ENCODE measurements at places on chromosomes 4 and X.

GRCh38 chr4:120796271-120796670 is 126.3 kb downstream of the PRDM5 start:
- DNase-seq: no peak

DNA sequence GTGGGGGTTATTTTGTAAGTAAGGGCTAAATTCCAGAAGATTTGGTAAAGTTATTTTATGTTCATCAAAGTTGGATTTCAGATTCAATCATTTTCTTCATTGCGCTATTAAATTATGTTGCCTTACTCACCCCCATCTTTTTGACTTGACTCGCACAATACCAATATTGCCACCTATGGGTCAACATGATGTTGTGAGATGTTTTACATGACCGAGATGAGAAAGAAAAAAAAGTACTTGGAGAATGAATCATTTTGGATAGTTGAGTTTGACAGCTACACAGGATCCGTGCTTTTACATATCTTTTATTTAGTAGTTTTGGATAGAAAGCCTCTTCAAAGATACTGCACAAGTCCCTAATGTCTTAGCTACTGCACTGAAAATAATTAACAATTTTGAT is 224.2 kb upstream of the EMCN start:
- DNase-seq: no peak

DNA sequence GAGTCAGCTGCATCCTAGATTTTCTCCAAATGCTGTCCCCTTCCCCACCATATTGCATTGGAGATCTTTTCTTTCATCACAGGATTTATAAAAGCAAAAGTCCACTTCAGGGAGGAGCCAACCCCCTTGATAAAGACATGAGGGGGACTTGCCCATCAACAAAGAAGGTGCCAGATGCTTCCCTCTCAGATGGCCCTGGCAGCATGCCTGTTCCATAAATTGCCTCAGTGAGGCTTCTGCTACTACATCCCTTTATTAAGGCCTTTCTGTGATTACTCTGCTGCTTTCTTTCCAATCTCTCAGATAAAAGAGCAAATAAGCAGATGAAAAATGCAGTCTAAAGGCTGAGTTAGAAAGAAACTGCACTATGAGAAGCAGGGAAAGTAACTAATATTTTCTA is 511.6 kb downstream of the PACRGL start:
- DNase-seq: no peak

DNA sequence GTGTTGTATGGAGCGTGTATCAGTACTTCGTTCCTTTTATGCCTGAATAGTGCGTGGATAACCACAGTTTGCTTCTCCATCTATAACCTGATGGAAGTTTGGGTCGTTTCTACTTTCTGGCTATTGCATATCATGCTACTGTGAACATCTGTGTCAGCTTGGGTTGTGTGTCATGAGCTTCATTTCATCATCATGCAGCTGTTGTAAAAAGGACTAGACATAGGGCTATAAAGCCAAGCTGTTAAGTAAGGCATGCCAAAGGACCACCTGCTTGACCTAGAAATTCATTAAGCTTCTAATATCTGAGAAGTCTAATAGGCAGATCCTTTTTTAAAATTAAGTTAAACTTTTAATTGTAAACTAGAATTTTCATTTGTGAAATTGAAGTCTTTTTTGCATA is 18.4 kb downstream of the SMS start:
- no peak for DNase-seq

GRCh38 chr4:36394352-36394903 is 113.0 kb downstream of the DTHD1 start:
- DNase-seq: no peak

- peak; percentile 54 for DNase-seq
Observed at GRCh38 chrX:1246816-1247215, 21.8 kb upstream of the CSF2RA start.

DNA sequence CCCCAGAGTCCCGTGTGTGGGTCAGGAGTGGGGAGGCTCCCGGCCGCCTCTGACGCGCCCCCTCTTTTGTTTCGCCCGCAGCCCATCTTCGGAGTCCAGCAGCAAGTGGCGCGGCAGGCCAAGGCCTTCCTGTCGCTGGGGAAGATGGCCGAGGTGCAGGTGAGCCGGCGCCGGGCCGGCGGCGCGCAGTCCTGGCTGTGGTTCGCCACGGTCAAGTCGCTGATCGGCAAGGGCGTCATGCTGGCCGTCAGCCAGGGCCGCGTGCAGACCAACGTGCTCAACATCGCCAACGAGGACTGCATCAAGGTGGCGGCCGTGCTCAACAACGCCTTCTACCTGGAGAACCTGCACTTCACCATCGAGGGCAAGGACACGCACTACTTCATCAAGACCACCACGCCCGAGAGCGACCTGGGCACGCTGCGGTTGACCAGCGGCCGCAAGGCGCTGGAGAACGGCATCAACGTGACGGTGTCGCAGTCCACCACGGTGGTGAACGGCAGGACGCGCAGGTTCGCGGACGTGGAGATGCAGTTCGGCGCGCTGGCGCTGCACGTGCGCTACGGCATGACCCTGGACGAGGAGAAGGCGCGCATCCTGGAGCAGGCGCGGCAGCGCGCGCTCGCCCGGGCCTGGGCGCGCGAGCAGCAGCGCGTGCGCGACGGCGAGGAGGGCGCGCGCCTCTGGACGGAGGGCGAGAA is 117.5 kb downstream of the DCTD start:
- DNase-seq: no peak

DNA sequence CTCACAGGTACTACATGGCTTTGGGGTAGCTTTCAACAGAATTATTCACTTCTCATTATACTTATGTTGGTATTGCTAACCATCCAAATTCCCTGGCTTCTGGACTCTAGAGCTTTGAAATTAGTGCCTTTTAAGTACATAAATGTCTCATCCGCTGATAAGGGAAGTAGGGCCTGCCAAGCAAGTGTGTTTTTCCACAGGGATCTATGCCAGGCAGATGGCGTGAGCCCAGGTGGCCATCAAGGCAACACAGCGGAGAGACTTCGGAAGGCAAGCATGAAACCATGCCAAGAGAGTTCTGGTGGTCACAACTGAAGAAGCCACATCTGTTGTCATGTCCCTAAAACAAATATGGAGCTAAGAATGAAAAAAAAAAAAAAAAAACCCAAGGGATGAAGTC is 503.1 kb upstream of the LCORL start:
- no peak for DNase-seq

- no peak for DNase-seq
Observed at GRCh38 chr4:184824081-184824775, 1.5 kb downstream of the ACSL1 start.

GRCh38 chrX:107556967-107557366 is 71.3 kb upstream of the PRPS1 start:
- DNase-seq: no peak

DNA sequence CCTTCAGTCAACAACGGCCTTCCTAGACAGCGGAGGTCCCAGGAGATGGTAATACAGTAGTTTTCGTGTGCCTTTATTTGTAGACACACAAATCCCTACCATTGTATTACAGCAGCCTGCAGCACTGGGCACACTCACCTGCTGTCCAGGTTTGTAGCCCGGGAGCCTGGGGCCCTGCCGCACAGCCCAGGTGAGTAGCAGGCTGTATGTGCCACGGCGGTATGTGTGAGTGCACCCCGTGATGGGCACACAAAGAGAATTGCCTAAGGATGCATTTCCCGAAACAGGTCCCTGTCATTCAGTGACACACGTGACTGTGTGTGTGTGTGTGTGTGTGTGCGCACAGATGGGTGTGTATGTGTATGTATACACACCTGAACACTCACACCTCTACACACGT is 8.1 kb upstream of the SLC25A6 start:
- DNase-seq: no peak
